ENCODE measurements at places on chromosomes 2 and 18.

DNA sequence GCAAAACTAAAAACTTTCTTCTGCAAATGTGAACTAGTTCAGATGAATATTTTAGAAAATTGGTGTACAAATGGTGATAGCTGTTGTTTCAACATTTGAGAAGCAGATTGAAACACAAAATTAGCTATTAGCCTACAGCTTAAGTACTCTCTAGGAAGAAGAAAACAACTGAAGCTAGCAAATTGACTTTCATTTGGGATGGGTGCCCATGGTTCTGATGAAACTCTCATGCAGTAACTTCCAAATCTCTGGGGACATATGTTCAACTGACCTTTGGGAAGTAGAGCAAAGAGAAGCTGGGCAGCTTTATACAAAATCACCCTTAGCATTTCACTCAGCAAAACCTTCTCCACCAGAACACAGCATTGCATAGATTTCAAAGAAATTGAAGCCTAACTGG, 119.0 kb downstream of the GALNT13 start:
- no peak for DNase-seq

DNA sequence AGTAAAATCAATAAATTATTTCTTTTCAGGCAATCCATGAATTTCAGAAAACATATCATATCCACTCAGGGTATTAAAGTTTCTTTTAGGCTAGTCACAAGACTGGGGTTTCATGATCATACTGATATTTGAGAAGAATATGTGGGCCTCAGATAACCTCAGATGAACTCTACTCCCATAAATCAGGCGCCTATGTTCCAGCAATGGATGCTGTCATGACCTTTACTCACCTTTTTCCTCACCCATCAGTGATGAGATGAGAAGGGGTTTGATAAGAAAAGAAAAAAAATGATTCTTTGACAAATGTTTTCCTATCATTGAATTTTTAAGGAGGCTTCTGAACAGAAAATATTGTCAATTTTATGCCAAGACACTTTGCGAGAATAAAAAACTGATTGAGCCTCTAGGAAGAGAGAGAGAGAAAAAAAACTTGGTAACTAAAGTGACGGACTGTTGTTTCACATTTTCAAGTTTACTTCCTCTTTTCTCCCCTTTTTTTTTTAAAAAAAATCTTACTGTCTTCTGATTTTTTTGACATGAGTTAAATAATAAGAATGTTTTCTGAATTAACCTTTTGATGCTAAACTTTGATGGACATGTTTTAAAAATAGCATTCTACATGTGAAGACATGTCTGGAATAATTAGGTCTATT, 309.1 kb upstream of the MAP2 start:
- no peak for DNase-seq

- DNase-seq = no peak
Observed at GRCh38 chr2:43024515-43025011, 201.8 kb downstream of the ZFP36L2 start.

DNA sequence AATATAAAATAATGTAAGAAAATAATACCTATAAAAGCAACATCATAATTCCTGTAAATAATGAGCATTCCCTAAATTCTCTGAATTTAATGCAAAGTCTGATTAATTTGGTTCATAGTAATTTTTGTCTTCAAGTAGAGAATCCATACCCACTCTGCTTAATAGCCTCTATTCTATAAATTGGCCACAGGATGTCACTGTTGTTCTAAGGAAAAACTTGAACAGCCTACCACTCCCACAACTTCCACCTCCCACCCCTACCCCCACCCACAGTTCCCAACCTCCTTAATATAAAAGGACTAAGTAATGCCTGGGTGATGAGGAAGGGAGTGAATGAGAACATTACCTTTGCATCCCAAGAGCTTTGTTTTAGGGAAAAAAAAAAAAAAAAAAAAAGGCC, 27.2 kb upstream of the BBS5 start:
- DNase-seq = no peak

- no peak for DNase-seq
Observed at GRCh38 chr2:189982087-189982486, 80.4 kb downstream of the MSTN start.

DNA sequence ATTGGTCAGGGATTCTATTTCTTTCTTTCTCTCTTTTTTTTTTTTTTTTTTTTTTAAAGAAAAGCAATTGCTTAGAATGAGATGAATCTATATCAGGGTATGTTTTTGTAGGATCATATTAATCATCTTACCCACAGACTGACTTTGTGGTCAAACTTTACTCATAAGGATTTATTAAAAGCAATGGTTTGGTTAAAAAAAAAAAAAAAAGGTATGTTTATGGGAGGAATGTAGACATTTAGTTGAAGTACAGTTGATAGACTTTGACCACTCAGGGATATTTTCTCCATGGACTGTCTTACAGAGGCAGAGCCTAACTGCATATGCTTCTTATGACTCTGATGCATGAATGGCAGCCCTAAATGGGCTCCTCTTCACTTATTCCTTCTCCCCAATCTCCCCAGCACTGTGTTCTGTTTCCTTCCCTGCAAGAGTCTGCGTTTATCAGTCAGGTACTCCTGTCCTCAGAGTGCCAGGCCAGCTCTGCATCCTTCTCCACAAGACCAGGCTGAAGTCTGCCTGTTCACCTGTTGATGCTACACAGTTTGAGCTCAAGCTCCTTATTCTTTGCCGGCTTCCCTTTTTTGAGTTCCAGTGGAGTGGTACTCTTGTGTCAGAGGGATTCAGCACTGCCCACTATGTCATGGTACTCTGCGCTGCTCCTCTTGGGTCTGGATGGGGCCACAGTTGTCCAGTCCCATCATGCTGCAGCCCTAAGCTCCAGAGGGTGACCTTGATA, 24.3 kb downstream of the CRIM1 start:
- no peak for DNase-seq

DNA sequence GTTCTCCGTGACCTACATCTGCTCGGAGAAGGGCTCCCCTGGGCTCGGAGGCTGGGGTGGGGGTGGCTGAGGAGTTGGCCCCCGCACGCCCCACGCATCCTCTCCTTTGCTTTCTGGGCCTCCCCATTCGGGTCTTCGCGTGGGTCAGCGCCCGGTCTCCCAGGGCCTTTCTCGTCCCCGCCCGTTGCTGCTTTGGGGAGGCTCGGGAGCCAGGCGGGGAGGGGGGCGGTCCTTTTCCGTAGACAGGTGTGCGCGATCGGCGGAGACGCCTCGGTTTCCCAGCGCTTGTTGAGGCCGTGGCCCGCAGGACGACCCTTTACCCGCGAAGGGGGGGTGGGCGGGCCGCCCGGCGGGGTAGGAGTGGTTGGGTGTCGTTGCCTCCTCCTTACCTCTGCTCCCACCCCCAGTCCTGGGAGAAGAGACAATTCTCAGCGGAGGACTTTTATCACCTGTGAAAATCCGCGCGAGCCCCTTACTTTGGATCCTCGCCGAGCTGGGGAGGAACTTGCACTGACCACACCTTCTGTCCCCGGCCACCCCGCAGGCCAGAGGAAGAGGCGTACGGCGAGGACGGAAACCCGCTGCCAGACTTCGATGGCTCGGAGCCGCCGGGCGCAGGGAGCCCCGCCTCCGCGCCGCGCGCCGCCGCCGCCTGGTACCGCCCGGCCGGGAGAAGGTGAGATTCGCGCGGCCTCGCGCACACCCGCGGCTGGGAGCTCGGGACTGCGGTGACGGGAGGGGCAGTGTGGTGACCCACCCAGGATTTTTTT, 2.6 kb downstream of the ADCYAP1 start:
- DNase-seq = no peak

- no peak for DNase-seq
Observed at GRCh38 chr2:193272011-193272410, 1077.3 kb upstream of the TMEFF2 start.

- DNase-seq = no peak
Observed at GRCh38 chr2:76678383-76679024, 843.7 kb downstream of the LRRTM4 start.

DNA sequence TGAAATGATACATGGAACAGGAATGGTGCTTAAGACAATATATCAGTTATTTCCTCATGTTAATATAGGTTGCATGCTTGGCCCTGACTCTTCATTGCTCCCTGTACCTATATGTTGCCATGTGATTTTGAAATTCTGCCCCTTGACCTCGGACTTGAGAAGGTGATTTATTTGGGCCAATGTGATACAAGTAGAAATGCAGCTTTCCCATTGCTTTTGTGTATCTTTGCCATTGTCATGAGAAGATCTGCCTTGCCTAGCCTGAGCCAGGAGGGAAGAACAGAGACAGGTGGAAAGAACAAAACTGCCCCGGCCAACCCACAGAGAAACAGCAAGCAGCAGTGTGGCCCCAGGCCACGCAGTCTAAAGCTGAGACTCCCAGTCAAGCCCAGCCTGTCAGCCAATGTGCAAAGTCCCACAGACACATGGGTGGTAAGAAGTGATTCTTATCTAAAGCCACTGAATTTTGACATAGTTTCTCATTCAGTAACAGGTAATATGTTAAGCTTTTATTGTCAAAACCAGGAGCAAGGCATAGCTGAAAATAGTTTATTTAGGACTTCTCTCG, 245.7 kb upstream of the RND3 start:
- DNase-seq = no peak

DNA sequence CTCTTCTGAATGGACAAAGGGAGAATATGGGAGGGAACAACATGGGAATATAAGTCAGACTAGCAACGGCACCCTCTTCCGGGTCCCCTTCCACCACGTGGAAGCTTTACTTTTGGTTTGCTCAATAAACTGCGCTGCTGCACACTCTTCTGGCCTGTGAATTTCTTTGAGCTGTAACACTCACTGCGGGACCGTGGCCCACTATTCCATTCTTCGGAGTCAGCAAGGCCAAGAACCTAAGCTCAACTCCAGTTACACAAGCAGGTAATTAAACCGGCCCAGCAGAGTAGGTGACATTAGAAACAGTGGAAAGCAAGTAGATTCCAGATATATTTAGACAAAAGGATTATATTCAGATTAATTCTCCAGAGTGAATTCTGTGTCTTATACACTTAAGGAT, 697.4 kb upstream of the NXPH2 start:
- no peak for DNase-seq

DNA sequence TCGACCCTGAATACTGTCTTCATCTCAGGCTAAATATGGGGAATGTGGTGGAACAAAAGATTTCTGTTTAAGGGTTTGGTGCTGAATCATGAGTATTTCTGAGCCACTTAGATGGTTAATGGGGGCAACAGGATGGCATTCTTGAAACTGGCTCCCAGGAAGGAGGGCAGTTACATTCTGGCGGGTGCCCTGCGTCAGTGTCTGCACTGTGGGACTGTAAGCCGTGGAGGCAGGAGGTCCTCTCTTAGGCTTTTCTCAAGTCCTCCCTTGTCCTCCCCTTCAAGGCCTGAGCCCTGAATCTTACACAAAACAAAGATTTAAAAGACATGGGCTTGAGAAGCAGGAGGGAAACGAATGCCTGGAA, 45.7 kb downstream of the PSD4 start:
- DNase-seq = no peak

- DNase-seq = no peak
Observed at GRCh38 chr2:28434600-28434989, 41.9 kb downstream of the FOSL2 start.

GRCh38 chr2:60520917-60521539, 32.4 kb downstream of the BCL11A start:
- no peak for DNase-seq

DNA sequence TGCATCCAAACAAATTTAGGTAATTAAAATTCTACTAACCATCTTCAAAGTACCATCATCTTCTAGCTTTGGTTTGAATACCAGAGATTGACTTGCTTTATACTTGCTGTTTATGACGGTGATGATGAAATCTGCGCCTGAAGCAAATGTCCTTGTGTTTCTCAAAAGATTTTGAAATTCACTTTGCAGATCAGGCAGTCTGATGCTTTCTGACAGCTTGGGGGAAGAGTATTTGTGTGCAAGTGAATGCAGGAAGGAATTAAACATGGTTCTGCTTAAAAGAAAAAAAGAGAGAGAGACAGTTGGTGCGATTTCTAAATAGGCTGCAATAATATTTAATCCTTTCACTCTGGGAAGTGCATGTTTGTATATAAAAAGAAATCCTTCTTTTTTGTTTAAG, 29.6 kb downstream of the CSRNP3 start:
- no peak for DNase-seq

- DNase-seq = no peak
Observed at GRCh38 chr2:239528146-239528545, 127.3 kb upstream of the HDAC4 start.

GRCh38 chr2:41414486-41415230, 633.2 kb upstream of the PKDCC start:
- no peak for DNase-seq

DNA sequence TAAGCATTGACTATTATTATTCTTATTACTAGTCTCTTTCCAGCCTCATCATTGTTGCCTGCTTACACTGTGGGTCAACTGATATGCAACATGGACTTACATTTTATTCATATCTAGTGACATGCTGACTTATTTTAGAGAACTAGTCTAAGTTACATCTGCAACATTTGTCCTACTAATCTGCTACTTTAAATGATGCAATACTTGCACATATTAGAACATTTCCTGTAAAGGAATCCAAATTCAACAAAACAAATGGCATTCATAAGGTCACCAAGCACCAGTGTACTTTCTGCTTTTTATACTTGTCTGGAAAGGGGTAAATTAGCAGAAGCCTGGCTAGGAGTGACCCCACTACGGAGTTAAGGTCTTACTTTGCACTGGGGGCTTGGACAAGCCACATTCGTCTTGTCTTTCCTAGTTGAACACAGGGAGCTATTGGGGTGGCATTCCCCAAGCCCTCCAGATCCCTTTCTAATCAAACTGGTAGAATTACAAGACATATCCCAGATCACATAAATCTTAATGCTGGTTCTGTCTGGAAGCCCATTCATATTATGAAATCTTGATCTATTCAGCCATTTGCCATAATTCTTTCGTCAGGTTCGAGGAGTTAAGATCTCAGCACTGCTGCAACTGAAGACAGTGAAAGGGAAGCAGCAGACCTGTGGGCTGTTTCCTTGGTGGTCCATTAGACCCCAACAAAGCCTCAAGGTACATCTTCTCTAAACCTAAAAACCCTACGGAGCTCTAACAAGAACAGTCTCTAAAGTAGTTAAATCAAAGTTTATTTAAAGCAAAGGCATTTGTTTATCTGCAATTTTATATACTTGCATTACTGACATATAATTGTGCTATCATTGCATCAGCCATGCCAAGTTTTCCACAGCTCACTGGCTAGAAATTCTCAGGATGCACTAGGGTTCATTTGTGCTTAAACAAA, 49.9 kb upstream of the RTN4 start:
- DNase-seq = no peak

DNA sequence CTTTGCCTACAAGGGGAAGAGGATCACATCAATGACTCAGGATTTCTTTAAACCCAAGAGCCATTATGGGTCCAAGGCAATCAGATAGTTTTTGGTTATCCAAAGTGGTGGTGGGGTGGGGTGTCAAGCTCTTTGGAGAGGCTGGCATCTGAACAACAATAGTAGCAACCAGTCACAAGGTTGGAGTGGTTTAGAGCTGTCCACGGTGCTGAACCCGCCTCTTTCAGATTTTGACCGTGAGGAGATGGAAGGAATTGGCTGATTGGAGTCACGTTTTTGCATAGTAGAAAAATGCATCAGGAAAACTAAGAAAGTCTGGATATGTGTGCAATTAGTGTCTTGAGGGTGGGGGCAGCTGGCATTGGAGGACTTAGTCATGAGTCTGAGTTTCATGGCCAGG, 159.9 kb downstream of the LOXHD1 start:
- DNase-seq = no peak

All from stimulated activated CD8-positive, alpha-beta memory T cell treated with anti-CD3 and anti-CD28 coated beads, Interleukin-4, amount 100 ng/mL, for 1 hour (primary cell).